ENCODE measurements at places on chromosomes 16 and 17. TPM values are rescaled to one million over a fixed set of nuclear protein-coding genes. Genes with fewer than 3 reads are reported as not detected.
A peak's percentile ranks its signal among the peaks of the same experiment; 100 is the strongest.

DNA sequence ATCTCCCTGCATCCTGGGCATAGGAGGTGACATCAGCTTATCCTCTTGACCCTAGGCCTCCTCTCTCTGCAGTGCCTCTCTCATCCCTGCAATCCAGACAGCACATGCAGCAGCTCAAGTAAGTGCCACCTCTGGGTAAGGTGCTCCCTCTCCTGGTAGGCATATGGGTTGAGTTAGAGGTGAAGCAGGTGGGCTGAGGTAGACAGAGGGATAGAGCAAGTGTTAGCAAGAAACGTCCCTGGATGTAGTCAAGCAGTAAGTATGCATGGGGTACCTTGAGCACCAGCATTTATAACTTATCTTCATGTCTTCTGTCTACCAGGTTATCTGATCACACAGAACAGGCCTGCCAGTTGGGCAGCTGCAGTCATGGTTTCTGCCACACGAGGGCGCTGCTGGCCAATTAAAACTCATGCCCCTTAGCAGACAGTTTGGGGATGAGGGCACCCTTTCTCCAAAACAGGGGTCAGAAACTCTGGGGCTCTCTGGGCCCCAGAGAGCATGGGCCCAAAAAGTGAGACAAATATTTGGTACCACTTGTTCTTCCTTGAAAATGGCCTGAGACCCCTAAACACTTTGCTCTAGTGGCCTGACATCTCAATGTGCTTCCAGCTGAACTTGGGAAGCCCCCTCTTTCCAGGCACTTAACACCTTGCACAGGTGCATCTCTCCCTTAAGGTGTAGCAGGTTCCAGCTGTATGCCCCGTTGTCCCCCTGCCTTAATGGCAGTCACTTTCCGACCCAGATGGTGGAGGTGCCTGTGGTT lies 59.8 kb downstream of the NEUROD2 start:
- no peak for DNase-seq

DNA sequence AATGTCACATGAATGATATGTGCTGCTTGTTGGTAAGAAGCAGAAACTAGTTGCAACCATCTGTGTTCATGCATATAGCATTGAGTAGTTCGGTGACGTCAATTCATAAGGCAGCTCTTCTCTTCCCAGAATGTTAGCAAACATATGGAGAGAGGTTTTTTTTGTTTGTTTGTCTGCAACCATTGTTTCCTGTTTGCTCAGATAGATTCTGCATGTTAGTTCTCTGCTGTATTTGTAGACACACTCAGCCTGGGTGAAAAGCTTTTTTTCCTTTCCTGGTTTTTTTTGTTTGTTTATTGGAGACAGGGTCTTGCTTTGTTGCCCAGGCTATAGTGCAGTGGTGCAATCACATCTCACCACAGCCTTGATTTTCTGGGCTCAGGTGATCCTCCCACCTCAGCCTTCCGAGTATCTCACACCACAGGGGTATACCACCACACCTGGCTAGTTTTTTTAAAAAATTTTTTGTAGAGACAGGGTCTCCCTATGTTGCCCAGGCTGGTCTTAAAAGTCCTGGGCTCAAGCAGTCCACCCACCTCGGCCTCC lies 16.7 kb downstream of the WSB1 start:
- DNase-seq: no peak

DNA sequence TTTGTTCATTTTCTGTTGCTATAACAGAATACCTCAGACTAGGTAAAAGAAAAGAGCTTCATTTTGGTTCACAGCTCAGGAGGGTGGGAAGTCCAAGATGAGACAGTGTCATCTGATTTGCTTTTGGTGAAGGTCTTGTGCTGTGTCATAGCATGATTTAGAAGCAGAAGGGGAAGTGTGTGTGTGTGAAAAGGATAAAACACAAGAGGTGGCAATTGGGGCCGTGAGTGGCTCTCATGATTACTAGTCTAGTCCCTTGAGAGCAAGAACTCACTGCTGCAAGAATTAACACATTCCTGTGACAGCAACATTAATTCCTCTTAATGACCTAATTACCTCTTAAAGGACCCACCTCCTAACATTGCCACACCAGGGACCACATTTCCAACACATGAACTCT lies 8.3 kb downstream of the SLC35G3 start:
- DNase-seq: no peak

- no peak for DNase-seq
Observed at GRCh38 chr17:68599091-68599490, 2.1 kb downstream of the FAM20A start.

GRCh38 chr16:57045694-57046381 lies 46.5 kb upstream of the CPNE2 start:
- peak; percentile 56 for DNase-seq

DNA sequence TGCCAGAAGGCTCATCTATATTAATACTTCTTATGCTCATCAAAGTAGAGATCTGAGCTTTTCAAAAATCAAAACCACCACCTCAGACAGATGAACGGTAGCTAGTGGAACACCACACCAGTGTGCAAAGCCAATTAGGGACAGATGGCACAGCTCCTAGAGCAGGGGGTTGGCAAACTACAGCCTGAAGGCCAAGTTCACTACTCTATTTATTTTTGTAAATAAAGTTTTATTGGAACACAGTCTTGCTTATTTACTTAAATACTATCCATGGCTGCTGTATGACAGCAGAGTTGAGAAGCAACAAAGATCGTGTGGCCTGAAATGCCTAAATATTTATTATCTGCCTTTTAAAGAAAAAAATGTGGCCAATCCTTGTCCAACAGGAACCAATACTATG lies 56.8 kb downstream of the AMFR start:
- DNase-seq: no peak

DNA sequence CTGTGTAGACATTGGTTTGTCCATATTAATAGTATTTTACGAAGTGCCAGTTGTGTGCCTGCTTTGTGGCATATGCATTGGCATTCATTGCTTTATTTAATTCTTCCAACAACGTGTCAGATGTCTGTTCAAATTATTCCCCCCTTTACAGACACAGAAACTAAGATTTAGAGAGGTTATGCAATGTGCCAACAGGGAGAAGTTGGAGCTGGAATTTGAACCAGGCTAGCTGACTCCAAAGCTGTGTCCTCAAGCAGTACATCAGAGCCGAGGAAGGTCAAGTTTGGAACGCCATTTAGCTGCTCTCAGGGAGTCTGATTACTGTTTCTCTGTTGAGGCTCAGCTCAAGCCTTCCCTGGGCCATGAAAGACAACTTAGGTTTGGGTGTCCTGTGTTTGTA lies 232.3 kb downstream of the WWOX start:
- DNase-seq: no peak

- DNase-seq: no peak
Observed at GRCh38 chr17:17433000-17433703, 43.6 kb upstream of the MED9 start.

DNA sequence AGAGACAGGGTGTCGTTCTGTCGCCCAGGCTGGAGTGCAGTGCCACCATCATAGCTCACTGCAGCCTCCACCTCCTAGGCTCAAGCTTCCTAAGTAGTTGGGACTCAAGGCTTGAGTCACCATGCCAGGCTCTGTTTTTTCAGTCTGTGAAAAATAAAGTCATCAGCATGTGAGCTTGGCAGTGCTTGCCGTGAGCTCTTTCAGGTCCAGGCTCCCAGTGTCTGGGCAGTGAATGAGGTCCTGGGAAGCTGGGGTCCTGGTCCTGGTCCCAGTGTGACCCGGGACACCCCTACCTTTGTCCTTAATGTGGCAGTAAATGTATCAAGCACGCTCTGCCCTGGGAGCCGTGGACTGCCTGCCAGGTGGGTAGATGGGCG lies 22.9 kb upstream of the RPL13 start:
- no peak for DNase-seq

DNA sequence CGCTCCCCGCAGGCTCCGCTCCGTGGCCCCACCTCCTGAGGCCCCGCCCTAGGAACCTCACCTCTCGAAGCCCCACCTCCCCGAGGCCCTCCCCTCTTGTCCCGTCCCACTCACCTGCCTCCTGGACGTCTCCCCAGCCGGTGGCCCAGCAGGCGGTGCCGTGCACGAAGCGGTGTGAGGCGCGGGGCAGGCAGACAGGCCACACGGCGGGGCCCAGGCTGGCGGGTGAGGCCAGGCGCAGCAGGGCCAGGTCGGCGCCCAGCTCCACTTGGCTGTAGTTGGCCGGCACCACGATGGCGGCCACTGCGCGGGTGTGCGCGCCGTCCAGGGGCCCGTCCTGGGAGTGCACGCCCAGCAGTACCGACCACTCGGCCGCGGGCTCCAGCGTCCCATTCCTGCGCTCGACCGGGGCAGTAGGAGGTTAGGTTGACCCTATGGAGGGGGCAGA lies 1.6 kb downstream of the PRSS36 start:
- no peak for DNase-seq

EME1 gene
- 11.0 TPM for polyA plus RNA-seq

DNA sequence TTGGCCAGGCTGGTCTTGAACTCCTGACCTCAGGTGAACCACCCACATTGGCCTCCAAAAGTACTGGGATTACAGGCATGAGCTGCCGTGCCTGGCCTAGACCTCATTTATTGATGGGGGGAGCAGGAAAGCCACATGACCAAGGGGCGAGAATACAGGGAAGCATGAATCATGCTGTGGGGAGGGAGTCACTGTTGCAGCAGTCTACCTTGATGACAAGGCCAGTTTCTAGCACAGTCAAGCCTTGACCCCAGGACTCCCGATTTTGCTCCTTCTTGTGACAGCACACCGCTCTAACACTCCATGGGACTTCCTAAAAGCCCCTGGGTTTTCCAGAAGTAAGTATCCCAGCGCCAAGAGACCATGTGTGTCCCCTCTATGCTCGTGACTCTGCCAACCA lies 42.9 kb upstream of the IRF8 start:
- DNase-seq: no peak

GRCh38 chr16:79008869-79009179 lies 591.7 kb downstream of the MAF start:
- DNase-seq: no peak

PRR15L gene
- polyA plus RNA-seq: 20.6 TPM

CCL22 gene
- polyA plus RNA-seq: 0.13 TPM

GRCh38 chr16:12062343-12063003 lies 85.9 kb downstream of the SNX29 start:
- DNase-seq: no peak

CUEDC1 gene
- polyA plus RNA-seq: 47.1 TPM

KRTAP4-3 gene
- not detected for polyA plus RNA-seq

DNA sequence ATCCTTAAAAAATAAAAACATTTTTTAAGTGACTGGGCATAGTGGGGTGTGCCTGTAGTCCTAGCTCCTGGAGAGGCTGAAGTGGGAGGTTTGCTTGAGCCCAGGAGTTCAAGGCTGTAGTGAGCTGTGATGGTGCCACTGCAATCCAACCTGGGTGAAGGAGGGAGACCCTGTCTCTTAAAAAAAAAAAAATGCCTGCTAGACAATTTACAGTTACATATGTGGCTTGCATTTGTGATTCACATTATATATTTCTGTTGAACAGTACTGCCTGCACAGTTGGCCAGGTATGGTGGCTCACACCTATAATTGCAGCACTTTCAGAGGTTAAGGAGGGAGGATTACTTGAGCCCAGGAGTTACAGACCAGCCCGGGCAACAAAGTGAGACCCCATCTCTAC lies 23.4 kb downstream of the CBFB start:
- DNase-seq: no peak

DNA sequence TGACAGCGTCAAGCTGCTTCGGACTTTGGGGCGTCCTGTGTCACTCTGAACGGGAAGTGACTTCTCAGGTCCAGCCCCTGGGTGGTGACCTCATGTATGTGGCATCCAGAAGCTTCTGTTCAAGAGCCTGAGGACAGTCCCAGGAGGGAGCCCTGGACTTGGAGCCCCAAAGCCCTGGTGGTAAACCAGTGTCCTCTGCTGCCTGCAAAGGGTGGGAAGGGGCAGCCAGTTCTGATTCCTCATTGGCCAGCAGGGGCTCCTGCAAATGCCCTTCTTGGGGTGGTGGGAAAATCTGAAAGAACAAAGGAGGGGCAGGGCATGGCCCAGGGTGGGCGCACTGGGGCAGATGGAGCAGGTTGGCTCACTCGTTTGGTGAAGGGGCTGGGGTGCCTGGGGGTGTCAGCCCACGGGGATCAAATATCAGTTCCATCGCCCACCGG lies 1.6 kb downstream of the OSGIN1 start:
- DNase-seq: no peak

Data from renal cortex interstitium (tissue), 15 donors.